ACHN (cell line): ENCODE measurements at places on chromosomes 11 and 22.
A peak's percentile ranks its signal among the peaks of the same experiment; 100 is the strongest.

- no peak for DNase-seq
Observed at GRCh38 chr11:1440496-1440895, 46.1 kb downstream of the MOB2 start.

DNA sequence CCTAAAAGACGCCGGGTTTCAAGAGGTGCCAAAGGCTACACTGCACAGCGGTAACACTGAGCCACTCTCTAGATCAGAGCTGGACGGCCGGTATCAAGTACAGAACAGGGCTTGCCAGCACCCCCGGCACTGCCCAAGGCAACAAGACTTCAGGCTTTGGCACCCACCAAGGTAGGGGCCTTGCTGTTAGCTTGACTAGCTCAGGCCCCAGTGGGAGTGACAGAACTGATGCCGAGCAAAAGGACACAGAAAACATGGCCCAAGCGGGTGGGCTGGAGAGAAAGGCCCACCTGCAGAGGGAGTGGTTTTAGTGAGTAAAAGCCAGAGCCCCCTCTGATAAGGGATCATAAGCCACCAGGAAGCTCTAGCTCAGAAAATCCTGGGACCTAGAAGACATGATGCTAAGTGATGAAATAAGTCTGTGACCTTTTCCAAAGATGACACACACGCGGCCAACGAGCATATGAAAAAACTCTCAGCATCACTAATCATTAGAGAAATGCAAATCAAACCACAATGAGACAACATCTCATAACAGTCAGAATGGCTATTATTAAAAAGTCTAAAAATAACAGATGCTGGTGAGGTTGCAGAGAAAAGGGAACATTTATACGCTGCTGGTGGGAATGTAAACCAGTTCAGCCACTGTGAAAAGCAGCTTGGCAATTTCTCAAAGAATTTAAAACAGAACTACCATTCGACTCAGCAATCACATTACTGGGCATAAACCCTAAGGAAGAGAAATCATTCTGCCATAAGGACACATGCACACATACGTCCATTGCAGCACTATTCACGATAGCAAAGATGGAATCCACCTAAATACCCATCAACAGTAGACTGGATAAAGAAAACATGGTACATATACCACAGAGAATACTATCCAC, 12.9 kb downstream of the EHD1 start:
- no peak for DNase-seq

- no peak for DNase-seq
Observed at GRCh38 chr22:46099740-46100139, 50.6 kb upstream of the PPARA start.

DNA sequence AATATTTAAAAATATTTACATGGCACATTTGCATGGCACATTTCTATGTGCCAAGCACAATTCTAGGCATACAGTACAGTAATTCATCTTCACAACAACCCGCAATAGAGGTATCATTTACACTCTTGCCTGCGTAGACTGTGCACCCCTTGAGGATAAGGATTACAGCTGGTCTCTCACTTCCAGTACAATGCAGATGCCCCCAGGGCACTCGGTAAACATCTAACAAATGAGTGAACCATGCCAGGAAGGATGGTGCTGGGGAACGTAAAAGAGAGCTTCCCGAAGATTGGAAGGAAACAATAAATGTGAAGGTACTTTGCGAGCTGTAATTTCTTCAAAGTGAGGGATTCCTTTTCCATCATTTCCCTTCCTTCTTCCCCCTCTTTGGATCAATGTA, 1.3 kb downstream of the PRPF19 start:
- no peak for DNase-seq

DNA sequence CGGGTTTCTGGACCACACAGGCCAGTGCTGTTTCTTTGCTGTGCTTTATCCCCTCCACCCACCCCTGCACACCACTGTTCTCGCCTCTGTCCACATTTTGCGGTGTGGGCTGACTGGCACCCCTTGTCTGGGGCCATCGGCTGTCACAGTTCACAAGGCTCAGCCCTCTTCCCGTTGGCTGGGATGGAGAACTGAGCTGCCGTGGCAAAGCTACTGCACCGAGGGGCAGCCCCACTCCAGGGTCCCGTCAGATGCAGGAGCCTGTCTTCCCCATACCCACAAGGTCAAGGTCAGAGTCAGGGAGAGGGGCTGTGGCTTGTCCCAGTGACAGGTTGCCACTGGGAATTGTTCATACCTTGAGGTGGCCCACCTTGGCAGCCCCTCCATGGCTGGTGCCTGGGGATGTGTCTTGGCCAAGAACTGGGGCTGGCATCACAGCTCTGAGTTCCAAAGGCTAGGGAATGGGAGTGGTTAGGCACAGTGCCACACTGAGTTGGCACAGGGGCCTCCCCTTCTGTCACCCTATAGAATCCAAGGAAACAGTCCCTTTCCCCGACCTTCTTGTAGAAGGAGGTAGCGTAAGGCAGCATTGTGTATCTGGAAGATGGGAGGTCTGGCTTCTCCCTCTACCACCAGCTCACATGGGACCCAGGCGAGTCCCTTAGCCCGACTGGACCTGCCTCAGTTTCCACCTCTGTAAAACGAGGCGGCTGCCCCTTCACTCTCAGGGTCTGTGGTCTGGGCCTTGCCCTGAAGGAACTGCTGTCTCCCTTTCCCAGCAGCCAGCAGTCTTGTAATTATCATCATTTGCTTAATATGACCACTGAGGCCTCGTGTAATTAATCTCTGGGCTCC, 3.4 kb downstream of the GRK2 start:
- no peak for DNase-seq

- no peak for DNase-seq
Observed at GRCh38 chr11:125308246-125308645, 143.7 kb downstream of the PKNOX2 start.

DNA sequence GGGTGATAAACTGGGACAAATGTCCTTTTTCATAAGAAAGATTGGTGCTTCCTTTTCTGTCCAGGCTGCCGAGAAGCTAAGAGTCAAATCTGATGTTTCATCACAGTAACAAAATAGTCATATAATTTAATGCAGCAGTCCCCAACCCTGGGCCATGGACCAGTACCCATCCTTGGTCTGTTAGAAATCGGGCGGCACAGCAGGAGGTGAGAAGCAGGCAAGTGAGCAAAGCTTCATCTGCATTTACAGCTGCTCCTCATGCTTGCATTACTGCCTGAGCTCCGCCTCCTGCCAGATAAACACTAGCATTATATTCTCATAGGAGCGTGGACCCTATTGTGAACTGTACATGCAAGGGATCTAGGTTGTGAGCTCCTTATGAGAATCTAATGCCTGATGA, 26.2 kb downstream of the PRR14L start:
- DNase-seq = no peak

GRCh38 chr22:50253046-50253915, 2.2 kb upstream of the HDAC10 start:
- no peak for DNase-seq

- DNase-seq = no peak
Observed at GRCh38 chr11:125072218-125072960, 9.3 kb downstream of the SLC37A2 start.

DNA sequence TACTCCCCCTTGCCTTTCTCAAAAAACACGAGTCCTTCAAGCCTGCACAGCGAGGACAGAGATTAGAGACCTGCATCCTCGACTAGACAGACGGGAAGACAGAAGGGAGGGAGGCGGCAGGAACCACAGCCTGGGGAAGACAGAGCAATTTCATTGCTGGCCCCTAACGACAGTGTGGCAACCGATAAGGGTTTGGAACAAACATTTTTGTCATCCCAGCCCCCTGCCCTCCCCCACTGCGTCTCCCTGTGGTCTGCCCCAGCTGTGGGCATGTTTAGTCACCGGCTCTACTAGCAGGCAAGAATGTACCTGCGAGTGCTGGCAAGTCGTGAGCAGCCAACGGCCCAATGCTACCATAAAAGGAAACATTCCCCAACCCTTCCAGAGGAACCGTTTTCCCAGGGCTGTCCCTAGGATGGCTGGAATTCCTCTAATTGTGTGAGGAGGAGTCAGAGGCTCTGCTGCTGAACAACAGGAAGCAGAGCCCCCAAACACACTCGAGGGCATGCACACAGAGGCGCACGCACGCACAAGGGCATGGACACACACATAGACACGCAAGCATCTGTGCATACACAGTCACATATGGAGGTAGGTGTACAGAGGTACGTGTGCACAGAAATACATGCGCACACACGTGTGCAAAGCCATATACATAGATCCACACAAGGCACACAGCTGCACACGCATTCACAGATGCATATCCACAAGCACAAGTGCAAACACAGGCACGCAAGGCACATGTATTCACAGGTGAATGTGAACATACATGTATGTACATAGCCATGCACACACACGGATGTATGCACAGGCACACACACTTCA, 58.3 kb downstream of the MYH9 start:
- DNase-seq = peak; percentile 96

- DNase-seq = no peak
Observed at GRCh38 chr11:110242746-110243145, 53.7 kb downstream of the RDX start.

DNA sequence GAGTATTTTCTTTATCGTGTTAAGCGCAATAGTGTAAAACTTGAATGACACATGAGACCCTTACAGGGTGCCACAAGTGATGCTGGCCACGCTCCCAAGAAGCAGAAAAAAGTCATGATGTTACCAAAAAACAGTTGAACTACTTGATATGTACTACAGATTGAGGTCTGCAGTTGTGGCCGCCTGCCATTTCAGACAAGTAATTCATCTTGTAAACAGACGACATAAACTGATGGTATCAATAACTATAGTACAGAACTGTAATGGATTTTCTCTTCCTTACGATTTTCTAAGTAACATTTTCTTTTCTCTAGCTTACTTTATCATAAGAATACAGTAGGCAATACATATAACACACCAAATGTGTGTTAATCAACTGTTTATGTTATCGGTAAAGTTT, 5.5 kb downstream of the CD59 start:
- no peak for DNase-seq

- no peak for DNase-seq
Observed at GRCh38 chr11:67230406-67230805, 35.9 kb upstream of the GRK2 start.

DNA sequence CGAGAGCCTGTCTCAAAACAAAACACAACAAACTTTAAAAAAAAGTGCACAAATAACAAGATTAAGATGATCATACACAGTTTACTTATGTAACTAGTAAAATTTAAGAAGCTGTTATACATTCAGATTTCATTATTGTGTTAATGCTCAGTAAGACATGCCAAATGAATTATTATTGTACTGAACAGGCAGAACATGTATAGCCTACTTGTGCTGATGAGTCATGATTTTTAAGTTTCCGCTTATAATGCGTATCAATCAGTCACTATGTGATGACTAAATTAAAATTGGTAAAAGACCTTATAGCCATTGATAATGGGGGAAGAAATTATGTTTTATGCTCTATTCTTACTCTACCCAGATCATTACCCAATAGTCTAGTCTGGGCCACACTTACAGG, 20.5 kb upstream of the EXPH5 start:
- no peak for DNase-seq

- DNase-seq = no peak
Observed at GRCh38 chr11:12218909-12219308, 108.5 kb downstream of the MICAL2 start.

DNA sequence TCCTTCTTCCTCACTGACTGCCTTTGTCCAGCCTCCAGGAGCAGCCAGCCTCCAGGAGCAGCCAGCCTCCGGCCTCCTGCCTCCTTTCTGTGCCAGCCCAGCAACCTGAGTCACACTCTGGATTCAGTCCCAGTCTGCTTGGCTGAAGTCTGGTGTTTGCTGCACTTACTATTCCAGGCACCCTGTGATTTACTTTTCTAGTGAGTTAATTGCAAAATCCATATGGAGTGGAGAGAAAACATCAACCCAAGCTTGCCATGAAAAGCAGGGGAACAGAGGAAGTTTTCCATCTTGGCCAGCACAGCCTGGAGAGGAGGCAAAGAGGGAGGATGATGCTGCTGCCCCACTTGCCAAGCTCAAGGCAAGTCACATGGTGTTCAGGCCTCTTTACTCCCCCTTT, 400.5 kb downstream of the TENM4 start:
- DNase-seq = no peak

GRCh38 chr11:96447208-96448110, 57.6 kb downstream of the JRKL start:
- DNase-seq = no peak

DNA sequence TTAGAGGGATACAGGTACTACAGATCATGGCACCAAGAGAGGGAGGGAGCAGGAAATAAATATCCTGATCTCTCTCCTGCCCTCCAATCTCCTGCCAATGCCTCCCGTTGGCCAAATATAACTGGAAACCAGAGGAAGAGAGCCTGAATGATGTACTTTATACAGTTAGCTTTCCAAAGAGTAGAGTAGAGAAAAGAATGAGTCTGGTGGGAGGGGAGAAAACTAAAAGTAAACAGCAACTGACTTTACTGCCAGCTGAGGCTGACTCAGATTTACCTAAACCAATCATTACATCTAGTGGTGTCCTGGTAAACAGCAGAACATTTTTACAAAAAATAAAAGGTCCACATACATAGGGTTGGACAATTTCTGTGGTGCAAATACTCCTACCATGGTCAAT, 5.1 kb downstream of the MPZL3 start:
- DNase-seq = no peak

- no peak for DNase-seq
Observed at GRCh38 chr11:99098751-99099150, 78.0 kb downstream of the CNTN5 start.

- no peak for DNase-seq
Observed at GRCh38 chr11:34184505-34185015, 79.1 kb downstream of the NAT10 start.
